ENCODE measurements at places on chromosomes 7 and 10.

- no peak for DNase-seq
These were observed 15.2 kb upstream of the FGFR2 start for GRCh38 chr10:121613456-121613855.

DNA sequence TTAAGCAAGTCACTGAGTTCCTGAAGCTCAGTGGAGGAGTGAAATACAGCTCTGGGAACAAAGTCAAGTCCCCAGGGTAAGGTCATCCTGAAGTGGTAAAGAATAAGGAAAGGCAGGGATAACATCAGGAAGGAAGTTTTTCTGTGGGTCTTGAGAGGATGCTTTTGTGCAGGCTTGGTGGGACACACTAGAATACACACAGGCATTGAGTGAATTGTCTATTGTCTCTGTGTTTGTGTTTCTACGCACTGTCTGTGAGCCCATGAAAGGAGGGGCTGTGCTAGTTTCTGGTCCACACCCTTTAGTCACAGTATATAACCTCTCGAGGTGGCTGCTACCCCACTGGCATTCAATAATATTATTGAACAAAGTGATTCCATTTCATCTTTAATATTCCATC, 95.8 kb upstream of the ABCB5 start:
- DNase-seq = no peak

DNA sequence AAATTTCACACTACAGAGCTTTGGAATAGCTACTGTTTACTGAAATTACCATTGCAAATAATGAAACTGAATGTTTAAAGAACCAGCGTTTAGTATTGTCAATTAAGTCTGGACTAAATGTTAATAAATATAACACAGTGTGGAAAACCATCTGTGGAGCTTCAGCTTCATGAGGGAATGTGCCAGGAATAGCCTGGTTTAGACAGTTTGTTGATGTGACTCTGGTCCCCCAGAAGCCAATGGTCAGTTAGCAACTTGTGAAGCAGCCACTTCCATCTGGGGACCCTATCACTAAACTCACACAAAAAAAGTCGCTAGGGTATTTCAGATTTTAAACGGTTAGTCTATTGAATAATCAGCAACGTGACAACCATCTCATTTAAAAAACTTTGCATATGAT, 207.8 kb downstream of the RAMP3 start:
- no peak for DNase-seq

DNA sequence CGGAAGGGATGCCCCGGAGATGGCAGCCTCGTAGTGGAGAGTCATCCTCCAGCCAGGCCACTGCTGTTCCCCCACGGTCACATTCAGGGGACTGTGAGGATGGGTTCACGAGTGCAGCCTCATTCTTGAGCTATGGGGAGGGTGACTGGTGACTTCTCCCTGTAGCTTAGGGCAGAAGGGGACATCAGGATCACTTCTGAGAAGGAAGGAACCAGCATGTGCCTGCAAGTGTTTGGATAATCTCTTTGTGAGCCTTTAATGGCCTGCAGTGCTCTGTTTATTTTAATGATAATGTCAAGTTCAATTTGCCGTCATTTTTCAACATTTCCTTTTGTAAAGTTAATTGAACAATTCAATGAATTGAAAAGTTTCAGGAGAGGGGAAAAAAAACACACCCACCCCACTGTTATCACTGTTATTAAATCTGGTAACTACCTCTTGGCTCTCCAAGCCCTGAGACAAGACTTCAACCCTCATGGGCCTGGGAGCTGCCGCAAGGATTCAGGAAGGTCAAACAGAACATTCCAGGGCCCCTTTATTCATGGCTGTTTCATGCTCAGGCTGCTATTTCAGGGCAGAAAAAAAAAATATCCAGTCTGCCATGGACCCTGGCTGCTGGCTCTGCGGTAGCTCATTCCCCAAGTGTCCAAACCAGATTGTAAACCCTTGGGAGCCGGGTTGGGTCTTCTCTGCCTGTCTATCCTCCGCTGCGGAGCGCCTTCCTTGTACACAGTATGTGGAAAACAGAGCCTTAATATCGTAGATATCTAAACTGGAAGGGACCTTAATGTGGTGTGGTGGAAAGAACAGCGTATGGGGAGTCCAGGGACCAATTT, 100.4 kb downstream of the CDH23 start:
- no peak for DNase-seq

DNA sequence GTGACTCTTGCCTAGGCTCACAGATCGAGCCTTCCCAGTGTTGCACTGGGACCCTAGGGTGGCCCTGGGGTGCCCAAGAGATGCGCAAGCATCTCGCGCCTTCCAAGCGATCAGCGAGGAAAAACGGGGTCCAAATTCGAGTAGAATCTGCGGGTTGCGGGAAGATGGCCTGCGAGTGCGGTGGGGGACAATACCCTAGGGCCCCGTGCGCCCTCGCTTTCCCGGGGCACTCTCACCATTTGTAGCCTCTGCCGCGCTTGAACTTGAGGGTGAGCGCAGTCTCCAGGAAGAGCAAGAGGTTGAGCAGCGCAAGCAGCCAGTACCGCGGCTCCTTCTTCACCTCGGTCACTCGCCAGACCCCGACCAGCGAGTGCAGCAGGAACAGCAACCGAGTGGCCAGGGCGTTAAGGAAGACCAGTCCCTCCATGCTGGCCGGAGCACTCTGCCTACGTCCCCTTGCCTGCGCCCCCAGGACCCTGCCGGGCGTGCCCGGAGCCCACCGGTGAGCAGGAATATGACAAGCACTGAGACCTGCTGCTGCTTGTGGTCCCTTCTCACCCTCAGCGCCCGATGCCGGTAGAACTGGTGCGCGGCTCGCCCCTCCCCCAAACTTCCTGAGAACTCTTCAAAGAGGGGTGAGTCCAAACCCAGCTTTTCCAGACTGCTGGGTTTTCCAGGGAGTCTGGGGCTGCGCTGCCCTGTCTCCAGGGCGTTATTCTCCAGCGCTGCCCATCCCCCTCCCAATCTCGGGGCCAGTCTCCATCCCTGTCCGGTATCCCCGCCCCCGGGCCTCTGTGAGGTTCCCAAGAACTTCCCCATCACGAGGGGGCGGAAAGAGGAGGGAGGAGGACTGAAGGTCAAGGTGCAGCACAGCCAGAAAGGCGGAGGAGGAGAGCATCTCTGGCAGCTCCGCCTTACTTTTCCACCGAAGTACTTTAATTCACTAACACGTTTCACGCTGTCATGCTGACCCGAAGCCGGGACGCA, at the start of gene TMEM26:
Gene TMEM26 (minus strand): TSS at position 727 of the 987 bp plus-strand sequence. CDS start 300 bp downstream, at position 427.
- DNase-seq = no peak

All from CD4-positive, alpha-beta T cell treated with Interleukin-12 subunit alpha and Interleukin-12 subunit beta, for 1 hour (primary cell).